Activated CD4-positive, alpha-beta T cell treated with anti-CD3 and anti-CD28 coated beads for 48 hours (primary cell): ENCODE measurements at places on chromosomes 12 and 14.

- DNase-seq, result peak; percentile 13
These were observed 64.5 kb downstream of the CRADD start for GRCh38 chr12:93741659-93742109.

DNA sequence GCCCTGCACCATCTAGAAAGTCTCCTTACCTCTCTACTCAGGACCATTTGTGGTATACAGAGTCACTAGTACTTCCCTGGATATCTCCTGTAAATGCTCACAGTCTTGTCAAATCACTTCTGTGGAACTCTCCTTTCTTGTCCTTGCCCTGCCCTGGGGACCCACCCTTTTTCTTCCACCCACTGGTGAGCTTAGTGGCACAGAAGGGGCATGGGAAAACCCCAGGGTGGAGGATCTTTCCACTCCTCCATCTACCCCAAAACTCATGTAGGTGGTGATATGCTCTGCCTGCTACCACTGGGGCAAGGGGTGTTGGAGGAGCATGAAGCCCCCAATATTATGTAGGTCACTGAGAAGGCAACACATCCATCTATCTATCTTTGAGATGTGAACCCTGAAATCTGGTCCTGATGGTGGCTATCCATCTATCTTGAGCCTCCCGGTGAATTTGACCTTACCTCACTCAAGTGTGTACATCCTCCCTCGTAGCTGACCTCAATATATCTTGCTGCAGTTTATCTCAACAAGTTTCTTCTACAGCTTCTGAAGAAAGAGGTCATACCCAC lies 943 bp downstream of the TESPA1 start:
- DNase-seq, result peak; percentile 47

DNA sequence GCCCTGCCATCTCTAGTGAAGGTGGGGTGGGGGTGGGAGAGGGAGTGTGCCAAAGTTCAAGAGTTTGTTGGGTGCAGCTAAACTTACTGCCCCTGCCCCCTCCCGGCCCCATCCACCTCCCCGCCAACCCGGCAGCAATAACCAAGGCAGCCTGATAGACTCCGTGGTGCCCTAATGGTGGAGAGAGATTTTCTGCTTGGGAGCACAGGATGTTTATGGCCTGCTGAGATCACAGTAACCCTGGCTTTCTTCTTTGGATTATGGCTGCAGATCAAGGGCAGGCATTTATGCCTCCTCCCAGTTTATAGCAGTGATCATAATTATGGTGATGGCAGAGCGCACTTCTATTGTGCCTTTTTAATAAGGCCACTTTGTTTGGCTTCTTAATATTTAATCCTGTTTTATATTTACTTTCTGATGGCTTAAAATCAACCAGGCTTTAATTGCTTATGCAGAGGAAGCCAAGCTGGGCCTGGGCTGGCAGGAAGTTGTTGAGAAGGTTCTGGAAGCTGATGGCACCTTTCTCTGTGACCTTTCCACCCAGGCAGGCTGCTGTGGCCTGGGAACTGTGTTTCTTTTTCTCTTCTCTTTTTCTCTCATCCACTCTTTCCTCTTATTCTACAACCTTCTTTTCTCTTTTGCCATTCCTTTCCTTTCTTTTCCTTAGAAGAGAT lies 256.8 kb upstream of the FKBP4 start:
- no peak for DNase-seq

DNA sequence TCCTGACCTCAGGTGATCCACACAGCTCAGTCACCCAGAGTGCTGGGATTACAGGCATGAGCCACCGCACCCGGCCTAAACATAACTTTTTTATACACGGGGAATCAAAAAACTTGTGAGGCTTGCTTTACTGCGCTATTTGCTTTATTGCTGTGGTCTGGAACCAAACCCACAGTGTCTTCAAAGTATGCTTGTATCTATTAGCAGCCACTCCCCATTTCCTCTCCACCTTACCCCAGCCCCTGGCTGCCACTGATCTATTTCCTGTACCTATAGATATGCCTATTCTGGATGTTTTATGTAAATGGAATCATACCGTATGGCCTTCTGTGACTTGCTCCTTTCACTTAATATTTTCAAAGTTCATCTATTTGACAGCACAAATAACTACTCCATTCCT lies 233.4 kb downstream of the BMP4 start:
- no peak for DNase-seq

DNA sequence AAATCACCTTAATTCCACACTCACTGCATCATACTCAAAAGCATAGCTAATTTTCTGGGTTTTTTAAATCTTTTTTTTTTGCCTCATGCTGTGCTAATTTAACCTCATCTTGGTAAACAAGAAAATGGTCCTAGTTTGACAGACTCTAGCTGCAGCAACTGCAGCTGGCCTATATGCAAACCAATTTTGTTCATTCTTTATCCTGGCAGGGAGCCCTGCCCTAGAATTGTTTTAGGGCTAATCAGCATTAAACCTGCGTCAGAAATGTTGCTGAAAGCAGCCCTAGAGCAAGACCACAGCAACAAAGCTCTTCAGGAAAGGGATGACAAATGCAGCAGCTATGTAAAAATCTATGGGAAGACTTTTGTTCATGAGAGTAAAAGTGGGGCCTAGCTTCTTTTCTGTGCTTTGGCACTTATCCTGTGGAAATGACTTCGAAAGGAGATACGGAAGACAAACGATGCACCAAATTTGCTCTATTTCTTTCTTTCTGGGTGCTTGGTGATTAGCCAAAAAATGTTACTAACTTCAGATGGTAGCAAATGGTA lies 72.2 kb downstream of the DENND5B start:
- no peak for DNase-seq

DNA sequence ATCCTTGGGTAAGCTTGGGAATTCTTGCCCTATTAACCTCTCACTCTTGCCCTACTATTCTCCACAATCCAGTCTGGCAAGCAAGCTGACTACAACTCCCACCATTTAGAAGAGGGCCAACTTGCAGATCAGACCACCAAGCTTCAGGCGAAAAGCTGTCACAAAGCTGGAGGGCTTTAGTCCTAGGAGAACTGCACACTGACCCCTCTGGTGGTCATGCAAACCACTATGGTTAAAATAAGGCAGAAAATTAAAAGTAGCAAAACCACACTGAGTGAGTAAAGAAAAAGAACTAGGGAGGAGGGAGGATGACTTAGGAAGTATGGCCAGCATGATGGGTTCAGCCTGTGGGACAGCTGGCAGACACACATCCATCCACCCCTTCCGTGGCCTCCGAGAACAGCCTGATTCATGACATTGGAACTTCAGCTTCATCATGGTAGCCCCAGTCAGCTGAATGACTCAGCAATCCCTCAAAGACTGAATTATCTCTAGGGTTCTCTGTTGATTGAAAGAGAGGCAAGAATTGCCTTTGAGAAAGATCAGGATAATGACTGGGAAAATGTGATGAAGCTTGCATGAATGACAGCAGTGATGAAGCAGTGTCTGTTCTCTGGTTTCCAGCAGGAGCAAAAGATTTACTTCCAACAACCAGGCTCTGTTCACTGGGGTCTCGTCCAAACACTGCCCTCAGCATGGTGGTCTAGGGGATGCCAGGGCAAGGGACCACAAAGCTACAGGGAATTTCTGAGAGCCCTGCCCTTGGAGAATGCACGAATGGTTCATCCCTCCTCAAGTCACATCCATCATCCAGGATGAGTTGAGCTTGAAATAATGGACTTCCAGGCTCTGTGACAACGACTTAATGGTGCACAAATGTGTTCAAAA lies 24.4 kb downstream of the PITPNM2 start:
- DNase-seq, result no peak

DNA sequence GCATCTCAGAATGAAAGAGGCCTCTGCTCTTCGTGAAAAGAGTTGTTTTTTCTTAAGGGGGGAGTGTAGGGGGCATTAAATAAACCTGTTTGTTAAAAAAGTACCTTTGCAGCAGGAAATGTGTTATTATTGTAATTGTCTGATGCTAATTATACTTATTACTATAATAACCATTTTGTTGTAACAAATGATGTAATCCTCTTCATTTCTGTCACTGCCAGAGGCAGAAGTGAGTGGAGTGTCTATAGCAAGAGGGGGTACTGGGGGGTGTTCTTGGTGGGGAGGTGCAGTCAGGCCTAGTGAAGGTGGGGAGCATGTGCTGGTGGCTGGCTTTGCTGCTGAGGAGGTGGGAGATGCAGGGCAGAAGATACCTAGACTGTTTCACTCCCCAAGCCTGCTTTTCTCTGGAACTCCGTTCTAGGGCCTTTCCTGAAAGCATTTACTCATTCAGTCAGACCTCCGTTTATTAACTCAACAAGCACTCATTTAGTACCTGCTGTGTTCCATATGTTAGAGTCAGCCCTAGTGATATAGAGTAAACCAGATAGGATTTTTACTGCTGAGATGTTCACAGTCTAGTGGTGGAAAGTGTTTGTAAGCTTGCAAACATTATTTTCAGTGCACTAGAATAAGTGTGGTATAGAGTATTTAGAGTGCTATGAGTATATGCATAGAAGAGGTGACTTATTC lies 77.5 kb upstream of the CISTR start:
- no peak for DNase-seq

DNA sequence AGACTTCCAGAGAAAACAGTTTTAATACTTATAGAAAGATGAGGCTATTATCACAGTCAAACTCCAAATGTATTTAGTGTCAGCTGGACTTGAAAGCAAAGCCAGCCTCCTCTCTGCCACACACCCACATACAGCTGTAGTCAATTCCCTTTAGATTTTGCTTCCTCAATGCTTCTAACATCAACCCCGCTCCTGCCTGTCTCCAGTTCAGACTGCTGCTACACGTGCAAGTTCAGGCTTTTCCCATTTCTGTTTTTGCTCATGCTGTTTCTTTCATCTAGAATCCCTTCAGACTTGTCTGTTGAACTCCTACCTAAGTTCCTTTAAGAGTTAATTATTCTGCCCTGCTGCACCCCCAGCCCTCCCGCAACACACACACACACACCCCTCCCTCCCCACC lies 380.0 kb downstream of the KCNH5 start:
- no peak for DNase-seq

- no peak for DNase-seq
These were observed 3.4 kb downstream of the PTCSC3 start for GRCh38 chr14:36173161-36173560.

- DNase-seq, result peak; percentile 61
These were observed 218.8 kb upstream of the BMP4 start for GRCh38 chr14:54175298-54175942.
